ENCODE measurements at places on chromosomes 1 and 21.

GRCh38 chr1:66575739-66576138, 41.8 kb downstream of the SGIP1 start:
- no peak for DNase-seq

DNA sequence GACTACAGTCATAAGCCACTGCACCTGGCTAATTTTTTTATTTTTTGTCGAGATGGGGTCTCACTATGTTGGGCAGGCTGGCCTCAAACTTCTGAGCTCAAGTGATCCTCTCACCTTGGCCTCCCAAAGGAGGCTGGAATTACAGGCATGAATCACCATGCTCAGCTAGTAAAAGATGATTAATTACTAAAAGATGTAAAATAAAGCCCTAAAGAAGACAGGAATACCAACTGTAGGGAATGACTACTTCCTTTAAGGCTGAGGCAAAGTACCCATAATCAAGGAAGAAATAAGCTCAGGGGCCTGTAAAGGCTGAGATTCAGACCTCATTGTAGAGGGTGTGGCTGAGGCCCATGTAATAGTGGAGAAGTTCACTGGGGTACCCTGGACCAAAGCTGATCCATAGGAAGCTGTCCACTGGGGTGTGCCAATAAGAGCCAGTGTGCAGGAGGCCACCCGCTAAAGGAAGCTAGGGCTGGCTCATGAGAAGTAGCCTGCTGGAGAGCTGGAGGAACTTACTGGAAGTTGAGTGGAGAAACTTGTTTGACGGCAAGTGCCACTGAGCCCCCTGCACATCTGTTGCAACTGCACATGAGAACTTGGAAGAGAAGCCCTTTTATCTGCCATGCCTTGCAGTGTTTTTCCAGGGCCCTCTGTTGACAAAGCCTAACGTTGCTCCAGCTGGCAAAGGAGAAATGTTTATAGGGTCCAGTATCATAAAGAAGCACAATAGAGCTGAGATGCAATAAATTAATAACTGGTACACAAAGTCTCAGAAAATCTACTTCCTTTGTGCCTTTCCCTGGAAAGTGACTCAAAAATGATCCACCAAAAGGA, 17.8 kb upstream of the SERTAD4 start:
- DNase-seq = no peak

DNA sequence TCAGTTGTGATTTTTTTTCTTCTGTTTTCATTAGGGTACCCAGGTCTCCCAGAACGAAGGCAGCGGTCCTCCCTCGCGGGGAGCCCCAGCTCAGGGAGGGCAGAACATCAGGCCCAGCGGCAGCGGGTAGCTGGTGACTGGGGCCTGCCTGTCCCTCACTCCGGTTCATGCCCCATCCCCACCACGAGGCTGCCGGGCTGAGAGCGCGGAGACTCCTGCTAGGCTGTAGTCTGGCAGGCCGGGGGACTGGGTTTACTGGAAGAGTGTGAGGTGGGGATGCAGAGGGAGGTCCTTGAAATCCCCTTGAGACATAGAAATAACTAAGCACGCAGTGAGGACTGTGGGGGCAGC, 10.5 kb downstream of the BRINP2 start:
- no peak for DNase-seq

DNA sequence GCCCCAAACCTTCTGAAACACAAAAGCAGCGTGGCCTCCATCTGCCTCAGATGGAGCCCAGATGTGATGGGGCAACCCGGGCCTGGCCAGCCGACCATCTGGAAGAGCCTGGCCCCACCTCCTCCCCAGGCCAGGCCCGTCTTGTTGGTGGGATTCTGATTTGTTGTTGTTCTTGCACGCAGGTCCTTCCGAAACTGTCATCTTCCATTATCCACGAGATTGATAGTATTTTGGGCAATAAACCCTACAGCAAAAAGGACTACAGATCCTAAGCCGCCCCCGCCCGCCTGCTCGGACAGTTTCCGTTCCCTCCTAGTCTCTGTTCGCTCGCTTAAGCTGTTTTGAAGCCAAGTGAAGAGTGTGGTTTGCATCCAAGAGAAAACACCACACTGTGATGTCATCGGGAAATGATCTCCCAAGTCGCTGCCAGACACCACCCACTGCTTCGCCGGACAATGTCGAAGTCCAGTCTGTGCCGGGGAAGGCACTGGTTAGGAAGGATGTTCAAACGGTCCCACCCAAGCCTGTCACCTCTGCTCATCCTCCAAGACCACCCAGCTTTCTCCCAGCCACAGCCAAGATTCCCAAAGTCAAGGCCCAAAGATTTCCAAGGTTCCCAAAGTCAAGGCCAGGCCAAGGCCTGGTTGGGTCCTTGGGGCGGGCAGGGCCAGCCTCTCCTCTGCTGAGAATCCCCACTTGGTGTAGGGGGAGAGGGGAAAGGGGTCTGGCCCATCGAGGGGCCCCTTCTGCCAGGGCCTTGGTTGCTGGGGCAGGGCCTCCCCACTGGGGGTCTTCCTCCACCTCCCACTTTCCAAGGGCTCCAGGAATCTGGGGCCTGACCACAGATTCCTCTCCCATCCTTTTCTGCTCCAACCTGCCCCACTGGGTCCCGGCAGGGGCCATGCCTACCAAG, 52.9 kb downstream of the KCNAB2 start:
- peak; percentile 61 for DNase-seq

- DNase-seq = peak; percentile 58
Measured at GRCh38 chr1:83996621-83997020, 2.3 kb downstream of the TTLL7 start.

DNA sequence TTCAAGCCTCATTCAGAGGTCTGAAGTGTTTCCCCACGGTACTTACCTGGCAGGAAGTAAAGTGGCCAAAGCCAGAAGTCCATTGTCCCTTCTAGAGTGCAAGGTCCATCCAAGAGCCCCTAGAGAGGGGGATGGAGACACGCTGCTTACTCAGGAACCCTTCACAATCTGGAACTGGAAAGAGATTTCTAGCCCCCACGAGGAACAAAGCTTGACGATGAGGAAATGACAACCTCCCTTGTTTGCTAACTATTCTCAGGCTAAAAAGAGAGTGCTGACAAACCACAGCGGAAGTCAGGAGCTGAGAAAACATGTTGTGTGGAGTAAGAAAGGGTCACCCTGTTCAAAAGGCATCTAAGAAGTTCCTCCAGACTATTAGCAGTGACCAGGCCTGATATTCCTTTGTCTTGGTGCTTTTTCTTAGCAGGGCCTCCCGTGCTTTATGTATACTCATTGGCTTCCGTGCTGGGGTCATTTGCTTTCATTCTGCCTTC, at the start of gene FCMR:
TSS of gene FCMR (minus strand) at position 170 of the 494 bp plus-strand sequence. CDS start at position 83, 87 bp downstream.
- no peak for DNase-seq

- no peak for DNase-seq
Measured at GRCh38 chr1:209746451-209747165, 9.2 kb upstream of the TRAF3IP3 start.

- DNase-seq = no peak
Measured at GRCh38 chr1:207883104-207883651, 27.7 kb downstream of the CD34 start.

DNA sequence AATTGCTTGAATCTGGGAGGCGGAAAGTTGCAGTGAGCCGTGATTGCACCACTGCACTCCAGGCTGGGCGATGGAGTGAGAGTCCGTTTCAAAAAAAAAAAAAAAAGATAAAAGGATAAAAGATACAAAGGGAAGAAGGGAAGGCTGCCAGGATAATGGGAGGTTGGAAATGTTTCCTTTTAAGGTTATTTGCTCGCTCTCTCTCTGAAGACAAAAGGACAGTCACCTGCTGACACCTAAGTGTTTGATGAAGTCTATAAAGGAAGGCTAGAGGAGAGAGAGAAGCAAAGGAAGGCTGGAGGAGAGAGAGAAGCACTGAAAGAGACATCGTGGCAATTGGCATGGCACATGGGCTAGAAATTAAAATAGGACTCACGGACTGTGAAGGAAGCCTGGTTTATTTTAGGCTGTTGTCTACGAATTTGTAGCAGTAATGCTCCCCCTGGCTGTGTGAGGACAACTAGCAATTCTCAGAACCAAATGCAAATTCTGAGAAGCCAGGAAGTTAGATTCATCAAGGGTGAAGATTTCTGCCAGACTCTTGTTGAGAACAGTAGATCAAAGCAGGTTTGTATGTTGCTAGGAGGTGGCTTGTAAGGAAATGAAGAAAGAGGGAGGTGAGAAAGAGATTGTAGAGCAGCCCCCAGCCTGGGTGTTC, 154.2 kb downstream of the ZP4 start:
- no peak for DNase-seq

GRCh38 chr1:222928212-222928611, 113.4 kb downstream of the DISP1 start:
- no peak for DNase-seq

DNA sequence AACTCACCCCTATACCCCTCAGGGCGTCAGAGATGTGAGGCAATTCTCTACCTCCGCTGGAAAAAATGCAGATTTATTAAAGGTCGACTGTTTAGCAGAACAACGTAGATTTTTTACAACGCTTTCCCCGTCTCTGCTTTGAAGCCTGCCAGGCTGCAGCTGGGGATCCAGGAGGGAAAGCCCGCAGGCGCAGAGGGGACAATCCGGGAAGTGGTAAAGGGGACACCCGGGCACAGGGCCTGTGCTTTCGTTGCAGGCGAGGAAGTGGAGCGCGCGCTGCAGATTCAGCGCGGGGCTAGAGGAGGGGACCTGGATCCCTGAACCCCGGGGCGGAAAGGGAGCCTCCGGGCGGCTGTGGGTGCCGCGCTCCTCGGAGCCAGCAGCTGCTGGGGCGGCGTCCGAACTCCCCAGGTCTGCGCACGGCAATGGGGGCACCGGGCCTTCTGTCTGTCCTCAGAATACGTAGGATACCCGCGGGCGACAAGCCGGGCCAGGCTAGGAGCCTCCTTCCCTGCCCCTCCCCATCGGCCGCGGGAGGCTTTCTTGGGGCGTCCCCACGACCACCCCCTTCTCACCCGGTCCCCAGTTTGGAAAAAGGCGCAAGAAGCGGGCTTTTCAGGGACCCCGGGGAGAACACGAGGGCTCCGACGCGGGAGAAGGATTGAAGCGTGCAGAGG, 5.5 kb downstream of the SIM2 start:
- DNase-seq = no peak

DNA sequence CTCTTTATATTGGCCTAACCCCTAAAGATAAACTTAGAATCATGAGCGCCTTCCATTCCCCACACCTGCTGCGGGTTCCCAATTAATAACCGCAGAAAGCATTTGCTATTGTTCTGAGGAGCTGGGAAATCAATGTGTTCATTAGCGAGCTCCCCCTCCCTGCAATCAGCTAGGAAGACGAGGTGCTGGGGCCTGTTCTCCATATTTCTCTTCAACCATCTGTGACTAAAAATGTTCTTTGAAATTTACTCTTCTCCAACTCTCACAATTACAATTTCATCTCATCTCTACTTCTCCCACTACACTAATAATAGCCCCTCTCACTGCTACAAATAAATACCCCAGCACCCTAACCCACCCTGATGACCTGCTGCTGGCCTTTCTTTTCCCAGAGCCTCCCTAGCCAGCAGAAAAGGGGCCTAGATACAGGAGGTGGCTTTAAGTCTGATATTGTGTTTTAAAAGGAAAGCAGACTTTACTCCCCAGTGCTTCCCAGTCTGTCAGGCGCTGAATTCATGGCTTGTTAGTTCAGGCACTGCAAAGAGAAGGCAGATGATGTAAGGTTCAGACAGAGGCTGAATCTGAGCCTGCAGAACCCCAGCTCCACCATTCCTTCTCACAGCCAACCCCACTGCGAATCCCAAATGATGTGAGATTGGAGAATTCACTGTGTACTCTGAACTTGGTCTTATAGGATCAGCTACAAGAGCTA, 477.5 kb upstream of the DAB1 start:
- no peak for DNase-seq

GRCh38 chr1:193069748-193070385, 10.5 kb downstream of the RO60 start:
- no peak for DNase-seq

DNA sequence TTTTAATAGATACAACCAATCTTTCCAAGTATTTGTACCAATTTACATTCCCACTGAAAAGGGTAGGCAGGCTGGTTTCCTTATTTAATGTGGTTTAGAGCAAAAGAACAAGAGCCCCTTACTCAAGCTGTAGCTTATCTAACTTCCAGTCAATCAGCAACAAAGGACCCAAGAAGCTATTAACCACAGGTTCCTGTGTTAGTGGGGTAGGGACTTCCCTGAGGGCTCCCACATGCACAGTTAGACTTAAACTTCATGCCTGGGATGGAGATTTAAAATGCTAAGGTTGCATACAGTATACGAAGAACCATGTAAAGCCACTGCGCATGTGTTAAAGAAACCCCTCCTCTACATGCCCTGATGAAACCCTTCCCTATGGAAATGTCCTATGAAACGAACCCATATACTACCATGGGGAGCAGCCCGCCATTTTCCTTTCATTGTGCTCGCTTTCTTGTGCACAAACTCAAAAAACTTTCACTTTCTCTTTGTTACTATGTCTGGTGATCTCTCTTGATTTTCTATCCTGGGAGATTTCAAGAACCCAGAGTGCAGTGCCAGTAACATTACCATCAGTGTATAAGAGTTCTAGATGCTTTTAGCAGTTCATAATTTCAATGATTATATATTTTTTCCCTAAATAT, 23.3 kb upstream of the ST6GALNAC5 start:
- no peak for DNase-seq

DNA sequence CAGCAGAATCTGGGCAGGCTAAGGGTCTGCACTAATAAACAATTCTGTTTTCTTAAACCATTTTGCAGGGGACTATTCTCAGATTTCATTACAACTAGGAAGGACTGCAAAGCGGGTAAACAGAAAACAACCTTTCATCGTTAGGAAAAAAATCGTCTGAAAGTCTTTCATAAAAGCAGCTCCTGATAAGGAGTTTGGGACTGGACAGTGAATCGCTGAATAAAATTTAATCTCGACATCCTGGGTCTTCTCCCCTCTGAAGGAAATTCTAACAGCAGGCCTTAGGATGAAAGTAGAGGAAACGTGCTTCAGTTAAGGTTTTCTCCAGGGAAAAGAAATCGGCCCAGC, 471 bp upstream of the MTF2 start:
- no peak for DNase-seq

DNA sequence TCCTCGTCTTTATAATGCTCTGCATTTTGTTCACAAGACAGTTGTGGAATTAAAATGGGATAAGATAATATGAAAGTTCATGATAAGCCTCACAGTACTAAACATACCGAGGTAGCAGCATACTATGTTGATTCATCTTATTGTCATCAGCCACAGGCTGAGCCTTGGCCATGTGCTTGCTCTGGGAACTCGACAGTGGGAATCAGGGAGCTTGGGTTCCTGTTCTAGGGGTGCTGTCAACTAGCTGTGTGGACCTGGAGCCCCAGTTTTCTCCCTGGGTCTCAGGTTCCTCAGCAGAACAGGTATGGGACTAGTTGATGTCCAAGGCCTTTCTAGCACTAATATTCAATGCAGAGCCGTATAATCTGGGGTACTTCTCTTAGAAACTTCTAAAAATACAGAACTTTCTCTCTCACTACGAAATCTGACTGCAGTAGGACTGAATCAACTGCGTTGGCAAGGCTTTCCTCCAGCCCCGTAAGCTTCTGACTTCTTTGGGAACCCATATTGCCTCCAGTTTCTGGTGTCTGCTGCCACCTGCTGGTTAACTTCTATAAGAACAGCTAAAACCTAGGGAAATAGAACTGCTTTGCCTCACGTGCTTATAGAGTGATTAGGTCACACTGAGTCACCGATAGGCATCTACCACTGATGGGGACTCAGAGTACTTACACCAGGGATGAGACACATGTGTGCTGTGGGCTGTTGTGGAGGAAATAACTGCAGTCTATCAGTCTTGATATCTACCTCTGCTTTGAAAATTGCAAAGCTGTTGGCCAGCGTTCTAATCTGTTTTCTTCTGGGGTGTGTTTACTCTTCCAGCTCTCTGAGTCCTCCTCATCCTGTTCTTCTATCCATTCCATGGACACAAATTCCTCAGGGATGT, 110.9 kb downstream of the RGL1 start:
- peak; percentile 95 for DNase-seq
